ENCODE measurements at places on chromosomes 1 and 21. TPM values are rescaled to one million over a fixed set of nuclear protein-coding genes. Genes with fewer than 3 reads are reported as not detected.
A peak's percentile ranks its signal among the peaks of the same experiment; 100 is the strongest.

DNA sequence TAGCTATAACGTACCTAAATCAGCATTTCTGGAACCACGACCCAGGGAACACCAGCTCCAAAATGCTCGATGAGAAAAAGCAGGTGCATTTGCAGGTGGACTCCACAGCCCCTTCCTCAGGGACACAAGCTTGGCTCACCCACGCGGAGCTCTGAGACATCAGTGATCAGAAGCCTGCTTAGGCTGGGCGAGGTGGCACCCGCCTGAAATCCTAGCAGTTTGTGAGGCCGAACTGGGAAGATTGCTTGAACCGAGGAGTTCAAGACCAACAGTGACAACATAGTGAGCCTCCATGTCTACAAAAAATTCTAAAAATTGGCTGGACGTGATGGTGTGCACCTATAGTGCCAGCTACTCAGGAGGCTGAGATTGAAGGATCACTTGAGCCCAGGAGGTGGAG, 2.5 kb upstream of the TSPEAR start:
- no peak for DNase-seq

- DNase-seq, result no peak
These were observed 70.3 kb downstream of the MAP10 start for GRCh38 chr1:232875536-232875935.

DNA sequence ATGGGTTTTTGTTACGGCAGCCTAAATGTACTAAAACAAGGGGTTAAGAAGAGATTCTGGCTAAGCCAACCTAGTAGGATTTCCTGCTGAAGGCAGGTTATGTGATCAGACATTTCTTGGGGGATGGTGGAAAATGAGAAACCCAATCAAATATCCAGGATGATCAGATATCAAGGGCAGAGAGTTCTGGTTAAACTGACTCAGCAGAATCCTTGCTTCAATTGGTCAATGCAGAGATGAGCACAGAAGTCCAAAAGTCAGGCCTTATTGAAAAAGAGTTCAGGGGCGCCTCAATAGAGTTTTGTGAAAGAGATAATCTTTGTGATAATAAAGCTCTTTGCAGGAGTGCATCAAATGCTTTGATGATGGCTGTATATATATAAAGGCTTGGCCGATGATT, 237.1 kb downstream of the AMY1C start:
- DNase-seq, result no peak

DNA sequence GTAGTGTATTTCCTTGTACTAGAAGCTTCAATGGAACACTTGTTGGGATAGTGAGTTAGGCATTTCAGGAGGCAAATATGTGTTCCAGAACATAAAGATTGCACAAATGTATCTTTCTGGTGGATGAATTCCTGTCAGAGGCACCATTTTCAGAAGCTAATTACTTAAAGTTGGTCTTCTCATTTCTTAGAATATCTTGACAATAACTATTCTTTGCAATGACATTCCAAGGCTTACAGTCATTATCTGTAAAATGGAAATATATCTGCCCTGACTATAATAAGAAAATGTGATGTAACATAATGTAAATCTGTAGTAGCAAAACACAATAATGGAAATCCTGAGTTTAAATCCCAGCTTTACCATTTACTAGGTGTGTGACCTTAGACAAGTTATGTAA, 2.7 kb downstream of the VCAM1 start:
- DNase-seq, result no peak

GRCh38 chr1:186473047-186473446, 12.1 kb upstream of the PDC start:
- DNase-seq, result no peak

- DNase-seq, result no peak
These were observed 16.8 kb downstream of the ERRFI1 start for GRCh38 chr1:8009043-8010002.

DNA sequence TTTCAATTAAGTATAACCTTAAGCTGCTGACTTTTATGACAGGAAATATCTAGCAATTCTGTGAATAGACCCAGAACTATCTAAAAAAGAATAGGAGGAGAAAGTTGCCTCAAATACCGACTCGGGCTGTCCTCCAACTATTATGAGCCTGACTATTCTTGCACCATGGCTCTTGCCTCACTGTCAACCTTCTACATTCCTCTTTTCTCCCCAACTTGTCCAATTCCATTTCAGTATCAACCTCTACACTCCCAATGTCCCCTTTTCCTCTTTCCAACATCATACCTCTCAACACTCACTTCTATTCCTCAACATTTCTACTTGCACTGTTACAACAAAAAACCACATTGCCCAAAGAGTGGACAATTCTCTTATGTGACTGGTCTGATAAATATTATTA, 2.3 kb downstream of the ZZZ3 start:
- no peak for DNase-seq

- DNase-seq, result peak; percentile 77
These were observed 10.7 kb upstream of the RGS16 start for GRCh38 chr1:182614796-182615454.

DNA sequence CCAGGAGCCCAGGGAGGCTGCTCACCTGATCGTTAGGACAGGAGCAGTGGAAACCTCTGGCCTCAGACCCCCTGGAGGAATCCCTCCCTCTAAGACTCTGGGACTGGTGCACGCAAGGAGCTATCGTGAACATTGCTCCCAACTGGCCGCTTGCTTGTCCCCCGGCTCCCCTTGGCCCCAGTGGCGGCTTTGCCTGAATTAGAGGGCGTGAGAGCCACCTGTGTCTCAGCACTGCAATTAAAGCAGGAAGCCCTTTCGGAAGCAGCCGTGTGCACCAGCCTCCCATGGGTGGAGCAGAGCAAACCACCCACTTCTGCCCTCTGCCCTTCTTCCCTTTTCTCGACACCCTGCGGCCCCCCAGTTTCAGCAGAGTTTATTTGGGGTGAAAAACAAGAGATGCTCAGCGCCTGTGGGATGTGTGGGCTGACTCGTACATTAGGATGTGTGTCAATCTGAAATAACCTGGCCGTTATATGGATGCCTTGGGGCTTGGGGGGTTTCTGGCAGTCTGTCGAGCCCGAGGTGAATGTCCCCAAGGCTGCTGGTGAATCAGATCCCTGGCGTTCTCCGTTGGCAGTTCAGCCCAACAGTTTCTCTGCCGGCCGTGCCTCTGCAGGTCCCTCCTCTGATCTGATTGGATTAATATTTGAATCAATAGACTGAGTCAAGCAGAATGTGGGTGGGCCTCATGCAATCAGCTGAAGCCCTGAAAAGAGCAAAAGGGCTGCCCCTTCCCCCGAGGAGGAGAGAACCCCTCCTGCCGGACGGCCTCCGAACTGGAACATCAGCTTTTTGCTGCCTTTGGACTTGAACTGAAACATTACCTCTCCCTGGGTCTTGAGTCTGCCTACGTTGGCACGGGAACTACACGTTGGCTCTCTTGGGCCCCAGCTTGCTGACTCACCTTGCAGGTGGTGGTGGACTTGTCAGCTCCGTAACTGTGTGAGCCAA, 7.3 kb upstream of the UMODL1 start:
- no peak for DNase-seq

DNA sequence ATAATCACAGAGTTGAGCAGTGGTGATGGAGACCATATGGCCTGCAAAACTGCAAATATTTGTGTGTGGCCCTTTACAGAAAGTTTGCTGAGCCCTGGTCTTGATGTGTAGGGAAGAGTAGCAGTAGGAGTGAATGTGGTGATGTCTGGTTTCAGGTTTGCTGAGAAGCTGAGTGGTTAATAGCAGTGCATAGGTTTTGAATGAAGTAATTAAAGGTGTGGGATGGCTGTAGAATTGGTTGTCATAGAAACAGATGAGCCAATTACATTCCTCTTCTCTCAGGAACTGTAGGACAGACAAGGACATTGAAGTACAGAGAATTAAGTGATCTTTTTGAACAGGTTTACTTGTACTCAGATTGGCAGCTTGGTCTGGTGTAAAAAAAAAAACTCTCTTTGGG, 37.4 kb downstream of the PRDM2 start:
- DNase-seq, result no peak

- no peak for DNase-seq
These were observed 948 bp downstream of the FBXO2 start for GRCh38 chr1:11653101-11653860.

DNA sequence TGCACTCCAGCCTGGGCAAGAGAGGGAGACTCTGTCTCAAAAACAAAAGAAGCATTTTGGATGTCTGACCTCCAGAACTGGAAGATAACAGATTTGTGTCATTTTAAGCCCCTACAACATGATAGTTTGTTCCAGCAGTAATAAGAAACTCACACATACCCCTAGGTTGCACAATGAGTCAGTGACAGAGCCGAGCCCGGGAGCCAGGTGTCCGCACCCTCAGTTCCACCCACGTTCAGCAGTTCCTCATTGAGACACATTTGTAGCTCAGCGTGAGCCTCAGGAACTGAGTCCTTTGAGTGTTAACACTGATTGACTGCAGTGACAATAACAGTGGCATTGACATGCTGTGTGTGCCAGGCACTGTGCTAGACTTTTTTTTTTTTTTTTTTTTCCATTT, 19.8 kb downstream of the LRRC38 start:
- no peak for DNase-seq

DNA sequence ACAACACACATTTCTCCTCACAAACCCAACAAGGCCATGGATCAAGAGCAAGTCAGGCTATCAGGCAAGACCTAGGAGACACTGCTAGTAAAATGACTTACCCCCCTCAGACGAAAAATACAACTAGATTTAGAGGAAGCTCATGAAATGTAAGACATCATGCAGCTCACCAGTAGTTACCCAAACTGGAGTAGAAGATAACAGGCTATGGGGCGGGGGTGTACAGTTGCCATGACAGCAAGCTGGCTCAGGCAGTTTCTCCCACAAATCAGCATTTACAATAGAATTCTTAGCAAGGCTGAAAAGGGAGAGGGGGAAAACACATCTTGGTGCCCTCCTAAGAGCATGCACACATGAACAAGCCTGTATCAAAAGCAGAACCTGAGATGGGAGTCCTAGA, 13.9 kb downstream of the TPM3 start:
- DNase-seq, result no peak

- no peak for DNase-seq
These were observed 219.7 kb downstream of the NFIA start for GRCh38 chr1:61301824-61302657.

DNA sequence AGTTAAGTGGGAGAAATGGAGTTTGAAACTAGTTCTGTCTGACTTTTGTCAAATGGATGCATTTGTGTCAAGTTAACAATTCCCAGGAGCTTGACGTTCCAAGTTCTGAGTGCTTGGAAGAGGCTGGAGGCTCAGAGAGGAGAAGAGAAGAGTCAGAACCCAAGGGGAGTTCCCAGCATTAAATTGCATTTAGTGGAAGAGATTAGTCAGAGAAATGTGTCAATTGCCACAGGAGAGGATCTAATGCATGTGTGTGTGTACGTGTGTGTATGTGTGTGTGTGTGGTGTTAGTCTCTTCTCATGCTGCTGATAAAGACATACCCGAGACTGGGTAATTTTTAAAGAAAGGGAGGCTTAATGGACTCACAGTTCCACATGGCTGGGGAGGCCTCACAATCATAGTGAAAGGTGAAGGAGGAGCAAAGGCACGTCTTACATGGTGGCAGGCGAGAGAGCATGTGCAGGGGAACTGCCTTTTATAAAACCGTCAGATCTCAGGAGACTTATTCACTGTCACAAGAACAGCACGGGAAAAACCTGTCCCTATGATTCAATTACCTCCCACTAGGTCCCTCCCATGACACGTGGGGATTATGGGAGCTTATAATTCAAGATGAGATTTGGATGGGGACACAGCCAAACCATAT, 101.5 kb upstream of the TMEM51 start:
- DNase-seq, result no peak

DNA sequence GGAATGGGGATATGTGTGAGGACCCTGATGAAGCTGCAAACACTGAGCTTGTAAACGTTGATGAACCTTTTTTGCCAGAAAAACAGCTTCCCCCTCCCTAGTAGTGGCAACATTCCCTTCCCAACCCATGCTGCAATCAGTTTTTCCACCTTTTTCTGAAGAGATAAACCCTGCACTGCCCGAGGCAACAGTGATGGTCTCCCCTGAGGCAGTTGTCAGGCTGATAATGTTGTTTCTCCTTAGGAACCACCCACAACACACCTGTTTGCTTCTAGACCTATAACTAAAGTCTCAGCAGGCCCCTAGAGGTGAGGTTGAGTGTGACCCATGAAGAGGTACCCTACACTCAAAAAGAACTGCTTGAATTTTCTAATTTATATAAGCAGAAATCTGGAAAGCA, 922.4 kb upstream of the ADGRL4 start:
- DNase-seq, result no peak

GRCh38 chr1:15732686-15733081, 3.4 kb upstream of the SLC25A34 start:
- DNase-seq, result no peak

- no peak for DNase-seq
These were observed 12.2 kb upstream of the IL10 start for GRCh38 chr1:206784471-206784903.

DNA sequence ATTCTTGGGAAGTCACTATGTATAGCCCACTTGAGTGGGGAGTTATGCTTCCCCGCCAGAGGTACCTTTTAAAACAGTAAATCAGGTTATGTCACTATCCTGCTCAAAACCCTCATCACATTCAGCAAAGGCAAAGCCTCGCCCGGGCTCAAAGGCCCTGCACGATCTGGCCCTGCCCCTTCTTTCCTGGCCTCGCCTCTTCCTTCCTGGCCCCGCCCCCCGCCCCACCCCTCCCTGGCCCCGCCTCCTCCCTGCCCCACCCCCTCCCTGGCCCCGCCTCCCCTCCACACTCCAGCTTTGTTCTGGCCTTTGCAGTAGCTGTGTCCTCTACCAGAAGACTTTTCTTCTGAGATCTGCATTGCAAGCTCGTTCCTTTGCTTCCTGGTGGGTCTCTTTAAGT, 6.6 kb downstream of the LDLRAD2 start:
- no peak for DNase-seq

- DNase-seq, result no peak
These were observed 9.2 kb upstream of the GJB5 start for GRCh38 chr1:34745666-34746065.

- no peak for DNase-seq
These were observed 8.8 kb upstream of the FNDC7 start for GRCh38 chr1:108703939-108704338.

DNA sequence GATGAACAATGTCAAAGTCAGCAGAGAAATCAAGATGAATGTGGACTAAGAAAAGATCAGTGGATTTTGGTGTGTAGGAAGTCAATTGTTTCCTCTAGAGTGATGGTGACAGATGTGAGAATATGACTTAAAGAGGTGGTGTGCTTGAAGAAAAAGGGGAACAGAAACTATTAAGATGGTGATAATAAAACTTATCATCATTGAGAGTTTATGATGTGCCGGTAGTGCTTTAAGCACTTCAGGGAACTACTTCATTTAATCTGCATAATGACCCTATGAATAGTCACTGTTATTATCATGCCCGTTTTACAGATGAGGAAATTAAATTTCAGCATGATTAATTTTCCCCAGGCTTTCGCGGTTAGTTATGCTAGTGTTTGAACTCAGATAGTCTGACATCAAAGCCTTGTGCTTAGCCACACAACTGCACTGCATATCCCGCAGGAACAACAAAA, 246.9 kb upstream of the LRRC7 start:
- DNase-seq, result no peak

- DNase-seq, result no peak
These were observed 13.1 kb downstream of the NR5A2 start for GRCh38 chr1:200040481-200041138.

ETV3 gene
- total RNA-seq, result 14.3 TPM

GCSAML gene
- total RNA-seq, result 0.41 TPM

OR6N1 gene
- not detected for total RNA-seq

MROH7 gene
- total RNA-seq, result 0.82 TPM

C1orf167 gene
- not detected for total RNA-seq

MYBPH gene
- total RNA-seq, result not detected

NUF2 gene
- 3.3 TPM for total RNA-seq

SPATA46 gene
- total RNA-seq, result not detected

Data from frontal cortex (tissue), 4 donors.